BJ (cell line): ENCODE measurements at places on chromosomes 3 and 15.

DNA sequence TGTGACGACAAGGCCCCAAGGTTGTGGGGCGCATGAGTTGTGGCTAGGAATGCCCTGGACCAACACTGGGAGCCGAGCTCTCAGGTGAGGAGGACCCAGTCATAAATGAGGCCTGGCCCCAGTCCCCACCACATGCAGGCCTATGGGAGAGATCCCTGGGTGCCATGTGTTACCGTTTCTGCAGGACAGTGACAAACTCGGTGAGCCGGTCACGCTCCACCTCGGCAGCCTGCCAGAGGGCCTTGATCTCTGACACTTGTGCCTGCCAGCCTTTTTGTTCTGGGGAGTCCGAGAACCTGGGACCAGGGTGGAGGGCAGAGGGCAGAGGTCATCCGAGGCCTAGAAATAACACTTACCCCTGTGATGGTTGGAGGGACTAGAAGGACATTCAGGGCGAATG is 27.7 kb upstream of the HHATL start:
- no peak for DNase-seq

- DNase-seq, result no peak
Observed at GRCh38 chr15:94234300-94234699, 2.9 kb downstream of the MCTP2 start.

DNA sequence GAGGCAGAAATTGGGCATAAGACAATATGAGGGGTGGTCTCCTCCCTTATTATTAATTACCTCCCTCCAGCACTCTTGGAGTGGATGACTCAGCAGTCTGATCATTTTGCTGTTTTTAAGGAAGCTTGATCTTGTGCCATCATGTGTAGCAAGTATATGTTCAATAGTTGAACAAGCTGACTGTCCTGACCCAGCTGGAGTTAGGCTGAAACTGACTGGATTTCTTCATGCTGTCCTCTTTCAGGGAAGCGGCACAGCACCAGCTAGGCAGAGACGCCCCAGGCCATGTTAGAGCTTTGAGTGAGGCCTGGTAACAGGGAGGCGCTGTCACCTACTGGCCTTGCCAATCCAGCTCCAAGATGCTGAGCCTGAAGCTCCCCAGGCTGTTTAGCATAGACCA is 54.4 kb upstream of the KIF23 start:
- no peak for DNase-seq

- DNase-seq, result no peak
Observed at GRCh38 chr3:12356175-12356574, 67.3 kb downstream of the PPARG start.

GRCh38 chr15:77864211-77865105 is 213.1 kb downstream of the TBC1D2B start:
- no peak for DNase-seq

GRCh38 chr3:111917300-111917699 is 58.2 kb downstream of the PHLDB2 start:
- no peak for DNase-seq

DNA sequence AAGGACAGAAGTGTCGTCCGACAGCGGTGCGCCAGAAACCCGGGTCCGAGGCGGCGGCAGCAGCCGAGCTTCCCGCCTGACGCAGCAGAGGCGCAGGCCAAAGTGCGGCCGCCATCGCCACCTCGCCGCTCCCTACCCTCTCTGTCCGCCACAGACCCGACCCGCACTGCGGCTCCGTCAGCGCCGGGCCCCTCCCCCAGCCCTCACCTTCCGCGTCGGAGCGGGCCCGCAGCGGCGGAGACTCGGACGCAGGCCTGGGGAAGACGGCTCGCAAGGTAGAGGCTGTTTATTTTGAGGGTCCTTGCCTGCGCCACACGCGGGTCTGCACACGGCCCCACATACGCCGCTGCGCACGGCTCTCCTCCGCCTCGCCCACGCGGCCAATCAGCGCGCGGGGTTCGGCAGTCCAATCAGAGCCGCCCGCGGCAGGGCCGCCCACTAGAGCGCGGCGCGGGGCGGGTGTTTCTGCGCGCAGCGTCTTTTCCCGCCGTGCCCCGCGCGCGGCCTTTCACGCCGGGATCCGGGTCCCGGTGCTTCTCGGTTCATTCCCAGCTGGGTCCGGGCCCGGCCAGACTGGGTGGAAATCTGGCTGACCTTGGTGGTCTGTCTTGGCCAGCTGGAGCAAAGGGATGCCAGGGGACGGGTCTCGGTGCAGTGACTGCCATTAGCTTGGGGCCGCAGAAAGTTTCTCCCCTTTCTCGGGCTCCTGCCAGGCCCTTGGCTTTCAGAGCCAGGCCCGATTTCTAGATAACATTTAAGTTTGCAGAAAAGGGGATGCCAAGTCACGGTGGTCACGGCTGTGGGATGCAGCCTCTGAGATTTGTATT is at the start of gene CNBP:
TSS of gene CNBP (minus strand) at position 328 of the 827 bp plus-strand sequence. CDS start 12,139 bp downstream, outside the sequence.
- DNase-seq, result peak; percentile 59

- no peak for DNase-seq
Observed at GRCh38 chr15:63481105-63481810, 23.1 kb upstream of the USP3 start.

GRCh38 chr15:59229453-59229852 is 22.8 kb downstream of the LDHAL6B start:
- no peak for DNase-seq

- no peak for DNase-seq
Observed at GRCh38 chr3:41700155-41700554, 261.7 kb downstream of the ULK4 start.

DNA sequence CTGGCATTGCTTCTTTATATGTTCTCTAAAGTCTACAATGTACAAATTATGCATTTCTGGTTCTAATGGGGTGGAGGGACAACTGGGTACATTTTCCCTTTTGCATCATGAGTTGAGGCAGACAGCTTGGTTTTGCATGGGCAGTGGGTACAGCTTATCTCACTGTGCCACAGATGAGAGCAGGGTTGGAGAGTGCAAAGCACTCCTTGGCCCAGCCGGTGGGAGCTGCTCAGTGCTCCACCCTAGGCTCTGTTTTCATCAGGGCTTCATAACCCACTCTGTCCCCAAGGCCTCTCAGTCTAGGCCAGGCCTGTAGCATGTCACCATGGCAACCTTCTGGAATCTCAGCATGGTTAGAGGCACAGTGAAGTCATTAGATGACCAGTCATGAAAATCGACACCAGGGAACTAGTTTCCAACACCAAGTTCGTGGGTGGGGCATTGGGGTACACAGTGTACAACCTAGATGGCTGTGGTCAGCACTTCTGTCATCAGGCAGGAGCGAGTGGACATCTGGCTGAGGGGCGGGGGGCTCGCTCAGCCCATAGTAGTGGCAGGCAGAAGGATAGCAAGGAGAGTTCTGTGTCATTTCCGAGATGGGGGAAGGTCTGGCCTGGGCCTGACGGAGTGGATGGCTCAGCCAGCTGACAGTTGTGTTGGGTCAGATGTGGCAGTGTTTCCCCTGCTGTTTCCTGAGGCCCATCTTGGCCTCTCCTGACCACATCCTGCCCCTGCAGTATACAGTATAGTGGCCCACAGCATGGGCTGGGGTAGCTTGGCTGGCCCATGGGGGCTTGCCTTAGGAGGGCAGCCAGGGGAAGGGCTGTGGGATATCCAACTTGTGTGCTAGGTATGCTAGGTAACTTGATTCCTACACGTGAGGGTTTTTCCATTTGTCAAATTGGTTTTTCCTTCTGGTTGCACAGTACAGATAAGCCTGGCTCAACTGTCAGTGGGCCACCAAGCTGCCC is 75.7 kb upstream of the PRR23C start:
- peak; percentile 64 for DNase-seq

DNA sequence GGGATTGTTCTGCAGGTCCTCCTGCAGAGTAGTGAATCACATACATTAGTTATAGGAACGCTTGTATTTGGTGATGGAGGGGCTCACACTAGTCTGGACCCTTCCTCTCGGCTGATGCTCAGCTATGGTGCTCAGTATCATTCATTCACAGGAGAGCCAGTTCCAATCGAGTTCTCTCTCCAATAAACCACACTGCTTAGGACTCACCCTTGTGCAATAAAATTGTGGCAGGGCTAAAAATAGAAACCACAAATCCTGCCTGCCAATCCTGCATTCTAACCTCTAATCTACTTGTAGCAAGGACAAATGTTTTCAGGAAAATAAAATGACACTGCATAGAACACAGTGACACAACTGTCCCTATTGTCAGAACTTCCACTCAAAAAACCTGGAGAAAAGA is 138.4 kb upstream of the TBL1XR1 start:
- no peak for DNase-seq

- no peak for DNase-seq
Observed at GRCh38 chr3:168548719-168549118, 453.0 kb upstream of the GOLIM4 start.

GRCh38 chr3:39978308-39978707 is 168.9 kb downstream of the MYRIP start:
- no peak for DNase-seq

DNA sequence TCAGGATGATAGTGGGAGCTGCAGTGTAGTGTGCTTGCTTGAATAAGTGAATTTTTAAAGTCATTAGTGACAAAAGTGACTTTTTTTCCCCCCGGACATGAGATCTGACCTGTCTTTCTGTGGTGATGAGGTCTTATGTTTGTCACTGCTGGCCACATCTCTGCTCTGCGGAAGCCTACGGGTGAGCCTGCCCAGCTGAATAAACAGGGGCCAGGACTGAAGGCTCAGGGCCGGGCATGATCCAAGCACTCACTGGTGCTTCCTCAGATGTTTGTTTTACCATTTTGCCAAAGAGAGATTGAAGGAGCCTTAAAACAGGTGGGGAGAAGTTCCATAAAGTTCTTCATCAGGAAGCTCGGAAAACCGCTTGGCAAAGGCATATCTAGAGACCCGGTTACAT is 35.0 kb downstream of the RPL39L start:
- DNase-seq, result no peak

GRCh38 chr3:114687151-114687550 is 393.3 kb downstream of the TIGIT start:
- DNase-seq, result no peak

- no peak for DNase-seq
Observed at GRCh38 chr3:33634262-33634661, 83.8 kb downstream of the CLASP2 start.

GRCh38 chr3:147394884-147395225 is 11.5 kb downstream of the ZIC4 start:
- DNase-seq, result no peak

GRCh38 chr3:74410276-74410941 is 204.1 kb downstream of the CNTN3 start:
- no peak for DNase-seq
